Activated T-cell treated with anti-CD3 and anti-CD28 coated beads, Interleukin-2, amount 50 U/mL, for 1 hour (primary cell): ENCODE measurements at places on chromosomes 2 and 18.

- no peak for DNase-seq
Observed at GRCh38 chr18:2402084-2402483, 169.2 kb downstream of the METTL4 start.

DNA sequence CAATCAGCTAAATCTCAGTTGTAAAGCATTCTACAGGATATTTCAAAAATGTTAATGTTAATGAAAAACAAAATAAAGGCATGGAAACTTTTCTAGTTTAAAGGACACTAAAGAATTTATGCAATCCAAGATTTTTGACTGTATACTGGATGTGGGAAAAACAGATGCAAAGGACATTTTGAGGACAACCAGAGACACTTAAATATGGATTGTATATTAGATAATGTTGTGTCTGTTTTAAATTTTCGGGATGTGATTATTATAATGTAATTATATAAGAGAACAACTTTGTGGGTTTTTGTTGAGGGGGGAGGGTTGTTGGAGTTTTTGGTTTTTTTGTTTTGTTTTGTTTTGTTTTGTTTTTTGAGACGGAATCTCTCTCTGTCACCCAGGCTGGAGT, 30.9 kb downstream of the PSMA8 start:
- no peak for DNase-seq

DNA sequence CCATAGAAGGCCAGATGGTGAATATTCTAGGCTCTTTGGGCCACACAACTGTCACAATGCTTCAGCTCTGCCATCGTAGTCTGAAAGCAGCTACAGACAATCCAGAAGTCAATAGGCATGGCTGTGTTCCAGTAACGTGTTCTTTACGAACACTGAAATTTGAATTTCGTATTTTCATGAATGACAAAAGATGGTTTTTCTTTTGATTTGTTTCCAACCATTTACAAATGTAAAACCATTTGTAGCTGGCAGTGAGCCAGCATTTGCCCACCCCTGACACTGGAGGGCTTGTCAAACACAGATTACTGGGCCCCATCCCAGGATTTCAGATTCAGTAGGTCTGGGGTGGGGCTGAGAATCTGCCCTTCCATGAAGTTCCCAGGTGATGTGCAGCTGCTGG, 83.0 kb upstream of the ATG16L1 start:
- no peak for DNase-seq

DNA sequence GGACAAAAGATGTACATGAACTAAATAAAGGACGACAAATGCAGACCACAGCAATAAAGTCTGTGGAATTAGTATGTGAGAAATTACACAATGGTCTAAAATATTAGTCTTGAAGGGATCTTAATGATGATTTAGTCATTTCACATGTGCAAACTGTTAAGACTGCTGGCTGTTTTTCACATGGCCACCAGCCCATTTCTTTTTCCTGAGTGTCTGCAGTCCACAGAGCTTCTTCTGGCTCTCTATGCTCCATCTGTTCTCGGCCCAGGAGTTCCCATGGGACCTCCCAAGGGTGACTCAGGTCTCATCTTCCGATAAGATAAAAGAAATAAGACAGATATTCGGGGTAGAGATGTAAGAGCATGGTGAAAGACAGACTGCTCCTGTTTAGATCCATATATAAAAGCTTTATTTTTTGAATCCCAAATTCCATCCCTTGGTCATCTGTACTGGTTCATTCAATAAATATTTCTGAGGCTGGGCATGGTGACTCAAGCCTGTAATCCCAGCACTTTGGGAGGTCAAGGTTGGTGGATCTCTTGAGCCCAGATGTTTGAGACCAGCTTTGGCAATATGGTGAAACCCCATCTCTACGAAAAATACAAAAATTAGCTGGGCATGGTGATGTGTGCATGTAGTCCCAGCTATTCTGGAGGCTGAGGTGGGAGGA, 20.1 kb downstream of the IL1RL1 start:
- DNase-seq = no peak

DNA sequence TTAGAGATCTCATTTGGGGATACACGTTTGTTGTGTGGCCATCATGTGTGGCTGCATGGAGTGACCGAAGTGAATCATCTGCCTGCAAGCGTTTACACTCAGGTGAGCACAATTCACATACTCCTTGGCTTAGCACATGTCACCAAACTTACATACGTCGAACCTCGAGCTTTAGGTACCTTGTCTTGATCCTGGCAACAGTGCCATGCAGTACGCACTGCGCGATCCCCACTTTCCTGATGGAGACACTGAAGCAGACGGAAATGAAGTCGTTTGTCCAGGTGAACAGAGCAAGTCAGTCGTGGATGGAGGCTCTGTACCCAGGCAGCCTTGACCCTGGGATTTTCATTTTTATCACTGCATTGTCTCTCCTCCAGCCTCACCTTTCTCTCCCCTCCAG, 32.3 kb downstream of the KLHL29 start:
- DNase-seq = no peak

DNA sequence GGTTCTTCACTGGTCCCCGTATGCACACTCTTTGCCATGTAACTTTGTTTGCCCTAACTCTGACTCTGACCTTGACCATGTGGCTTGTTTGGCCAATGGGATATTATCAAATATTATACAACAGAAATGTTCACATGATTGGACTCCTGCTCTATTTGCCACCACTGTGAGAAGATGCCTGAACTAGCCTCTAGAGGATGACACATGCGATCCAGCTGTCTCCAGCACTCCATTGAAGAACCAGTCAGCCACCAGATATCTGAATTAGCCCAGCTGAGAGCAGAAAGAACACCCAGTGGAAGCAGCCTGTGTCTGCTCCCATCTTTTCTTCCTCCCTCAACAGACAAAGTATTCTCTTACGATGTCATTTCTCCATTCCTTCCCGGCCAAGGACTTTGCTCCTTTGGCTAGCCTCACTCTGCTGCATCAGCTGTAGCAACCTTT, 412.1 kb downstream of the IRS1 start:
- DNase-seq = no peak

DNA sequence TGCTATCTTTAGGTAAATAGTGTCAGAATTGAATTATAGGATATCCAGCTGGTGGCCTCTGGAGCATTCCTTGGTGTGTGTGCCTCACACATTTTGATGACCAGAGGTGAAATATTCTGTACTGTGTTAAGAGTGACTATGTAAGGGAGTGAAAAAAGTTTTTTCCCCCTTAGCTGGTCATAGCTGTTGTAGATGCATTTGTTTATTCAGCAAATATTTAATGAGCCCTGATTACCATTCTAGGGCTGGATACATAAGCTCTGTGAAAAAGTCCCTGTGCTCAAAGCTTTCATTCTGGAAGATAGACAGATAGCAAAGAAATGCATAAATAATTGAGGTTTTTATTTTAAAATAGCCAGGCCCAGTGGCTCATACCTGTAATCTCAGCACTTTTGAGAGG, 10.9 kb downstream of the TTLL4 start:
- no peak for DNase-seq

DNA sequence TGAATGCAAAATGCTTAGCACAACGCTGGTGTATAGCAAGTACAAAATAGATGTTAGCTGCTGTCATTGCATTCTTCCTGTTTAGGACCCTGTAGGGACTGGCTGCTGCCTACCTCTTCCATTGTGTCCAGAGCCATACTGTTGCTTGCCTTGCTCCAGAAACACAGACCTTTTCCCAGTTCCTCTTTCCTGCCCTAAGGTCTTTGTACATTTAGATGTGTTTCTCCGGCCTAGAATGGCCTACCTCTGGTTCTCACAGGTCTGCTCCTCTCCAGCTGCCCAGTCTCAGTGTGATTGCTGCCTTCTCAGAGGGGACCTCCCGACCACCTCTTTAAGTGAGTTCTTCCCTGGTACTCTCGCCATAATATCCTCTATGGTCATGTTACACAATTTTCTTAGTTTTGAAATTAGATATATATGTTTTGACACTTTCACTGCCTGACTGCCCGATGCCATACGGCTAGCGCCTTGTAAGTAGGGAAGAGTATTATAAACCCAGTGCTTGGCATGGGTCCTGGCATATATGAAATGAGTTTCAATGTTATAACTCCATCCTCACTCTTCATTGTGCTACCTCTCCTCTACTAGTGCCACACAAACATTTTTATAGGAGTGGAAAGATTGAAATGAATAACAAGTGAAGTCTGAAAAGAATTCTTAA, 48.3 kb downstream of the RFTN2 start:
- DNase-seq = no peak

- DNase-seq = no peak
Observed at GRCh38 chr2:218026676-218027425, 24.1 kb upstream of the TNS1 start.

GRCh38 chr2:68907232-68907919, 36.2 kb upstream of the BMP10 start:
- no peak for DNase-seq

DNA sequence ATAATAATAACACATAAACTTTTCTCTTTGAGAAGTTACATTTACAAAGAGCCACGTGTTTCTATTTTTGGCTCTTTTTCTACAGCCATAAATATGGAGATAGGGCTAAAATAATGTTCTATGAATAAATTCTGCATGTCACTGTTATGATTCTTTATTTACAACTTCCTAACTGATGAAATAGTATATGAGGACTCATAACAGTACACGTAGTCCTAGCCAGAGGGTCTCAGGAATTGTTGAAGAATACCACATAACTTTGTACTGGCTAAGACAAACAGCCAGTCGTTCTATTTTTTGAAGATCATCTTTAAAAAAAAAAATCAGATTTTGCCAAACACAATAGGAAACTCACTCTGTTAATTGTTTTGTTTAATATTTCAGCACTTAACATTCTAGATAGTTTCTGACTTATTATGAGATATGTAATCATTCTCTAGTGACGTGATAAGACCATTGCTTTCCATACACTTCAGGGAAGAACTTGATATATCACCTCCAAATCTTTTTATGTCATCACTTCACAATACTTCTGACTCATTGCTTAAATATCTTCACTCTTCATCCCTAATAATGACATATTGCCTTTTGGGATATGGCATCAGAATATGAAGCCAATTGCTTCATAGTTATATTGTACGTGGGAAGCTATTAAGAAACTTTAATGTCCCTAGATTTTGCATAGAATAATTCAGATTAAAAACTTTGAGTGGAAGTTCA, 256.1 kb downstream of the XIRP2 start:
- DNase-seq = no peak

- DNase-seq = no peak
Observed at GRCh38 chr2:106272216-106272807, 78.2 kb upstream of the UXS1 start.

GRCh38 chr2:162126111-162126519, 25.9 kb downstream of the GCG start:
- DNase-seq = no peak

DNA sequence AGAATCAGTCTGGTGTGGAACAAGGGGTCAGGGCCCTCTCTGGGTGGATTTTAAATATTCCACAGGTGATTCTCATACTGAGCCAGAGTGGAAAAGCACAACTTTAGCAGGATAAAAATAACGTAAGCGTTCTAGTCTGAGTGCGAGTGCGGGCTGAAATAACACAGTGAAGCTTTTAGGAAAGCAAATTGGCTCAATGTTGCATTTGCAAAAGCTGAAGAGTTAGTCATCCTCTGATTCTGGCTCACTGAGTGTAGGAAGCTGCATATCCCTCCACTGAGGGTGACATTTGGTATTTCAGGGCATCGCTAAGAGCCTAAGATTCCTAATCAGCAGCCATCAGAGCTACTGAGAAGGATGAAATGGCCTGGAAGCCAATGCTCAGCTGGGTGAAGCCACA, 134.7 kb downstream of the RIF1 start:
- no peak for DNase-seq

DNA sequence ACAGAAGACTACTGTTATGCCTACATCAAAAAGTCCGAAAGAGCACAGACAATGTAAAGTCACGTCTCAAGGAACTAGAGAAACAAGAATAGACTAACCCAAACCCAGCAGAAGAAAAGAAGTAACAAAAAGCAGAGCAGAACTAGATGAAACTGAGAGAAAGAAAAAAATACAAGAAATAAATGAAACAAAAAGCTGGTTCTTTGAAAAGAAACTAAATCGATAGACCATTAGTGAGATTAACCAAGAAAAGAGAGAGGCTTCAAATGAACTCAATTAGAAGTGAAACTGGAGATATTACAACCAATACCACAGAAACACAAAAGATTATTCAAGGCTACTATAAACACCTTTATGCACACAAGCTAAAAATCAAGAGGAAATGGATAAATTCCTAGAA, 271.8 kb downstream of the MBD2 start:
- DNase-seq = no peak

DNA sequence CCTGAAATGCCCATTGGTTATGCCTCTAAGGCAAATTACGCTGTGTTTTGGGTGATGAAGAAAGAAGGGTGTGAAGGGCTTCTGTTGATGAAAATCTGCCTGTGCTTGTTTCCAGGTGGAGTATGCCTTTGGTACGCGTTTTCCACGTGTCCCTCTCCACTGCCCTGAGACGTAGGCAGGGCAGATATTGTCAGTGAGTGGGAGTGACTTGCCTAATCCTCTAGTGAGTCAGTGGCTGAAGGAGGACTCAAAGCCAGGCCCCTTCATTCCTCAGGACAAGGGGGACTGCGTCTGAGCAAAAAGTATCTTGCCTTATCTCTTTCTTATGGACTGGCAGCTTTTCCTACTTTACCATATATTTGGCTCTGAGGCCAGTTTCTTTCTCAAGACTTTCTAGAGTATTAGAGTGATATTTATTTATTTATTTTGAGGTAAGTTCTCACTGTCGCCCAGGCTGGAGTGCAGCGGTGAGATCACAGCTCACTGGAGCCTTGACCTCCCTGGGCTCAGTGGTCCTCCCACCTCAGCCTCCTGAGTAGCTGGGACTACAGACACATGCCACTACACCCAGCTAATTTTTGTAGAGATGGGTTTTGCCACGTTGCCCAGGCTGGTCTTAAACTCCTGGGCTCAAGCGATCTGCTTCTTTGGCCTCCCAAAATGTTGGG, 10.2 kb downstream of the RALB start:
- DNase-seq = no peak

GRCh38 chr2:200042102-200042735, 86.8 kb downstream of the MAIP1 start:
- no peak for DNase-seq

GRCh38 chr2:45979065-45979464, 318.1 kb upstream of the EPAS1 start:
- DNase-seq = no peak

DNA sequence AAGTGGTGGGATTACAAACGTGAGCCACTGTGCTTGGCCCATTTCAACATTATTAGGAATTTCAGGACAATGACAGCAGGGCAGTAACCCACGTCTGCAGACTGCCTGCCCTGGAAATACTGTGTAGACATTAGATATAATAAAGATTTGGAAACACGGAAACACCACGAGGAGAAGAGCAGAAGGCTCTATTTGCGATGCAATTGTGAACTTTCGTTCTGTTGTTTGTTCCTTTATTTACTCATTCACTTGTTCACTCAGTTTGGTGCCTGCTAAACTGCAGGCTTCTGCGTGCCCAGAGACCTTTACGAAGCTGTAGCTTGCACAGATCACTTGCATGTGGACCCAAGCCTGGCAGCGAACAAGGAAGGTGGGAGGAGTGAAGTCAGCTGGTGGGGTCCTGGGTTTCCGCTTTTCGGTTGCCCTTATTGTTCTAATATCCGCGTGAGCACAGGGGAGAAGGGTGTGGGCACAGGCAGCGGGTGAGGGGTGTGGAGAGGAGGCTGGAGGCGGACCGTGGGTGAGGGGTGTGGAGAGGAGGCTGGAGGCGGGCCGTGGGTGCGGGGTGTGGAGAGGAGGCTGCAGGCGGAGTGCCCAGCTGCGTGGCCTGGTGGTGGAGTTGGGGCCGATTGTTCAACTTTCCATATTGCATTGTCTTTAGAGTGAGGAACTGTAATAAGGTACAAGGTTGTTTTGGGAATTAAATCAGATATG, 3.4 kb downstream of the COLEC11 start:
- no peak for DNase-seq

GRCh38 chr18:31281437-31281836, 36.5 kb upstream of the DSG1 start:
- no peak for DNase-seq

GRCh38 chr18:58852629-58853028, 12.0 kb upstream of the ZNF532 start:
- DNase-seq = no peak
